ENCODE measurements at places on chromosomes 16 and 17.

- DNase-seq = no peak
These were observed 2.7 kb upstream of the HOXB9 start for GRCh38 chr17:48628649-48629410.

- no peak for DNase-seq
These were observed 4.9 kb upstream of the TBX4 start for GRCh38 chr17:61447358-61447757.

DNA sequence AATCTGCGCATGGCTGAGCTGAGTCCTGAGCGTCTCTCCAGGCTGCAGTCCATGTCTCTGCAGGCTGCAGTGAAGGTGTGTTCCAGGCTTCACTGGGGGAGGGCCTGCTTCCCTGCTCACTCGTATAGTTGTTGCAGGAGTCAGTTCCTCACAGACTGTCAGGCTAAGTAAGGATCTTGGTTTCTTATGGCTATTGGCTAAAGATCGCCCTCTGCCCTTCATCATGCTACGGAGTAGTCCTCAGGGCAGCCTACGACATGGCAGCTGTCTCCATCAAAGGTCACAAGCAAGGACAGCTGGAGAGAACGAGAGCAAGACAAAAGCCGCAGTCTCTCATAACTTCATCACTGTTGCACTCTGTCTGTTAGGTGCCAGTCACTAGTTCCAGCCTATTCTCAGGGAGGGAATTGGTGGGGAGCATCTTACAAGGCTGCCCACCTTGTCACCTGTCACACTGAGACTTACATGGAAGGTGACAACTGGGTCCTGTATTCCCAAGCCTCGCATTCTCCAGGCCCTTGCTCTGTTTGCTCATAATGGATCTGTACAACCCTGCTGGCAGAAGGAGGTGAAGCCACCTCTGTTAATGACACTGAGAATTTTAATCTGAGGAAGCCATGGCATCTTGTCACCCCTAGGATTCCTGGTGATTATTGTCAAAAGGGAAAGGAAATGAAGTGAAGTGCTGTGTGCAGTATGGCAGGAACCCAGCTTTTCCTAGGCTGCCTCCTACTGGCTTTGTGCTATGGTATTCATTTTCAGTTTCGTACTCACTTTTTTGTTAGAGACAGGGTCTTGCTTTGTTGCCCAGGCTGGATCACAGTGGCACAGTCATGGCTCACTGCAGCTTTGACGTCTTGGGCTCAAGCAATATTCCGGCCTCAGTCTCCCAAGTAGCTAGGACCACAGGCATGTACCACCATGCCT is 43.4 kb downstream of the MFSD11 start:
- DNase-seq = no peak

- DNase-seq = no peak
These were observed 482.8 kb downstream of the SOX9 start for GRCh38 chr17:72603420-72604242.

- no peak for DNase-seq
These were observed 6.2 kb upstream of the ACTG1 start for GRCh38 chr17:81518785-81519283.

DNA sequence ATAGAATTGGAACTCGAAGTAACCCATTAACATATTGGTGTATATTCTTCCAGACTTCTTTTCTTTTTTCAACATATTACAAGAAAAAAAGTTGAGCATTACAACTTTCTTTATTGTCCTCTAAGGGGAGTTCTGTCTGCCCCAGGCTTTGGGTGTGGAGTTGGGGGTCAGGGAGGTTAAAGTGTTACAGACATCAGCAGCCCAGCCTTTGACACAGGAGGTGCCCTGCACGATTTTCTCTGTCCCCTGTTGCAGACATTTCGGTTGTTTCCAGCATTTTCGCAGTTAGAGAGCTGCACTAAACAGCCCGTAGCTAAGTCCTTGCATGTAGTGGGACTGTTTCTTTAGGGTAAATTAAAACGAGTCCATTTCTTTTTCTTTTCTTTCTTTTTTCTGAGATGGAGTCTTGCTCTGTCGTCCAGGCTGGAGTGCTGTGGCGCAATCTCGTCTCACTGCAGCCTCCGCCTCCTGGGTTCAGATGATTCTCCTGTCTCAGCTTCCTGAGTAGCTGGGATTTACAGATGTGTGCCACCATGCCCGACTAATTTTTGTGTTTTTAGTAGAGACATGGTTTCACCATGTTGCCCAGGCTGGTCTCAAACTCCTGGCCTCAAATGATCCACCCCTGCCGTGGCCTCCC is 13.4 kb upstream of the ADCY7 start:
- no peak for DNase-seq

DNA sequence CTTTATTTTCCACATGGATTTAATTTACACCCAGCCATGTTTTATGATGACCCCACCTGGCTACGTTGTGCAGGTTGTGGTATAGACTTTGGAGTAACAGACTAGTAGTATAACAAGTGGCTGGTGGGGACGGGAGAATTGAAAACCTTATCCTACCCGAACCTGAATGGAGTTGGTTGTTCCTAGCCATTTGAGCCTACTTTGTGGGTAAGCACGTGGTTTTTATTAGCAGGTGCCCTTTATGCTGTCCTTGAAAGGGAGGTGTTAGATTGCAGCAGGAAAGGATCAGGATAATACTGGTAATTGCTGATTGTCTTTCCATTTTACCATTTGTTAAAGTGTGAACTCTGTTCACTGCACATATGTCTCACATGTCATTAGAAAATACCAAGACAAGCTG is 31.9 kb upstream of the PHAF1 start:
- DNase-seq = no peak
